ENCODE measurements at places on chromosomes 13 and 19. TPM values are rescaled to one million over a fixed set of nuclear protein-coding genes. Genes with fewer than 3 reads are reported as not detected.

KLF1 gene
- not detected for total RNA-seq

PSG3 gene
- not detected for total RNA-seq

DNA sequence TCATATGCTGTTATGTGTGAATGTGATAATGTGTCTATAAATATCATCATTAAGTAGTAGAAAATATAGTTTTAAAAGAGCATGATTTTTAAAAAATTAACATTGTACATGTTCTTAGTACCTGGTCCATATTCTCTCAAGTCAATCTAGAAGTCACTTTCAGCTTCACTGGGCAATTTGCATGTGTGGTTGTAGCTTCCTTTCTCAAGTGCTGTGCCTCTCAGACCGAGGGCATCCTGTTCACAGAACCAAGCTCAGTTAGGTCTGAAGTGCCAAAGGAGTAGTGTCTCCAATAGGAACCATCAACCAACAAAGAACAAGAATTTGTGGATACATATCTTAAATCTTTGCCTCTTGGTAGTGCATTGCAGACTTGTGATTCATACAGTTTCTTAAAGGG, 541.8 kb upstream of the SLC10A2 start:
- DNase-seq: no peak

GRCh38 chr13:19156013-19156825, 25.4 kb downstream of the TUBA3C start:
- no peak for DNase-seq

GRCh38 chr19:9640956-9641355, 19.9 kb upstream of the ZNF561 start:
- no peak for DNase-seq
